NCI-H446 (cell line): ENCODE measurements at places on chromosomes 12 and 14.
A peak's percentile ranks its signal among the peaks of the same experiment; 100 is the strongest.

DNA sequence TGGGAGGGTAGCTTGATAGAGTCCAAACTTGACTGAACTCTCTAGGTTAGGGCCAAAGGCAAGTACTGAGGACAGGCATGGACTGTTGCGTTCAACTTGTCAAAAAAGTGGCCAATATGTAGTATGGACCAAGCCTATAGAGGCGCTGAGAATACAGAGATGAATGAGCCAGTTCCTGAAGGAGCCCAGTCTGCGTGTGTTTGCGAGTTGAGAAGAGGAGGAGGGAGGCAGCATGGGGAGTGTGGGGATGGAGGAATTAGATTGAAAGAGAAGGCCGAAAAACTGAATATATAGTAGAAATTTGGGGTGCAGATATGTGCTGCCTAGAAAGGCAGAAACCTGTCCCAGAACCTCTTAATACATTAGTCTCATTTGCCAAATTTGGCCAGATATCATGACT is 412.4 kb downstream of the PCNX1 start:
- no peak for DNase-seq

GRCh38 chr14:106831322-106831720 is 1304.9 kb downstream of the TMEM121 start:
- DNase-seq, result no peak

DNA sequence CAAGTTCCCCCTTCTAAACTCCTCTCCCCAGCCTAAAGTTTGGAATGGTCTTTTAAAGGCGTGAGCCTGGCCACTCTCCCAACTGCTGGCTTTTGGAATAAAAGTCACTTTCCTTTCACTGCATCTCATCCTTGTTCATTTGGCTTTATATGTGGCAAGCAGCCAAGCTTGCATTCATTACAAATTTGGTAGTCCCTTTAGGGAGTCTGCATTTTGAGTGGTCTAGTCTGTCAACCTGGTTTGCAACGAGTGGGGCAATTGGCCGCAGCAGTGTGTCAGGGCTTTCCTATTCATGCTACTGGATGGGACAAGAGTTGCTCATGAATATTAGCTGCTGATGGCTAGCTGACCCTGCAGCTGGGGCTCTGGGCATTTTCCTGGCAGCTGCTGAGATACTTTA is 57.0 kb downstream of the CATSPERB start:
- no peak for DNase-seq

DNA sequence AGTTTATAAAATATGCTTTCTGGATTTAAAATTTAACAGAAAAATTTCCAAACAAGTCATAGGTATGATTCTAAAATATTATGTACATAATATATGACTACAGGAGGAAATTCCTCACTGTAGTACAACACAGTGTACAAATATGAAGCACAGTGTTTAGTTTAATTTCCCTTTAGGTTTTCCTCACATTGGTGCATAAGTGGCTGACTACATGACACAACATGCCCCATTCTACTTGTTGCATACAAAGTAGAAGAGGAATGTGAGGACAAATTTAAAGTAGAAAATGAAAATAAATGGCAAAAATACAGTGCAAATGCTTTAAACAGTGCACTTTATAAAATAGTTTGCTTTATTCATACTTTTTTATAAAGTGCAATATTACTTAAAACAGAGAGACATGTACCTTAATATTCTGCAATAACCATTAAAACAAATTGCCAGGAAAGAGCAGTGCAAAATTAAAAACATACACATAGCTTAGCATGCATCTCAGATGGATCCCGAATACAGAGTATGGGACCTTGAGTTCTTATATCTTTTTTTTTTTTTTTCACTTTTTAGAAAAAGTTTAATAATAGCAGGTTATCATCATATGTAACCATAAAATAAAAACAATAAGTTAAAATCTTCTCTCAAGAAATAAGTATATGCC is 54.8 kb upstream of the TTC7B start:
- DNase-seq, result no peak

- DNase-seq, result no peak
These were observed 442.0 kb downstream of the BTG1 start for GRCh38 chr12:91703491-91704283.

DNA sequence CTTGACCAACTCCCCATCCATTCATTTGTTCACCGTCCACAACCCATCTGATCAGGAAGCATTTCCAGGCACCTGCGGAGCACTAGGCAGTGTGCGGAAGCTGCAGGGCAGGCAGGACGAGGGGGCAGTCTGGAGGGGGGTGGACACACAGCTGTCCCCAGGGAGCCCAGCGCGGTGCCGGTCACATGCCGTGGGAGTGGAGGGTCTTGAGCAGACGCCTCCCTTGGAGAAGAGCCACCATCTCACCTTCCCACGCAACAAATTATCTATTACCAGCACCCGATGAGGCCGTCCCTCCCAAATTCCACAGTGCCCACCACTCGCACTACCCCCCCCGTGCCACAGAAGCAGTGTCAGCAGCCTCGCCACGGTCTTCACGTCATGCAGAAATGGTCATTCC is 10.8 kb downstream of the DLK1 start:
- no peak for DNase-seq

DNA sequence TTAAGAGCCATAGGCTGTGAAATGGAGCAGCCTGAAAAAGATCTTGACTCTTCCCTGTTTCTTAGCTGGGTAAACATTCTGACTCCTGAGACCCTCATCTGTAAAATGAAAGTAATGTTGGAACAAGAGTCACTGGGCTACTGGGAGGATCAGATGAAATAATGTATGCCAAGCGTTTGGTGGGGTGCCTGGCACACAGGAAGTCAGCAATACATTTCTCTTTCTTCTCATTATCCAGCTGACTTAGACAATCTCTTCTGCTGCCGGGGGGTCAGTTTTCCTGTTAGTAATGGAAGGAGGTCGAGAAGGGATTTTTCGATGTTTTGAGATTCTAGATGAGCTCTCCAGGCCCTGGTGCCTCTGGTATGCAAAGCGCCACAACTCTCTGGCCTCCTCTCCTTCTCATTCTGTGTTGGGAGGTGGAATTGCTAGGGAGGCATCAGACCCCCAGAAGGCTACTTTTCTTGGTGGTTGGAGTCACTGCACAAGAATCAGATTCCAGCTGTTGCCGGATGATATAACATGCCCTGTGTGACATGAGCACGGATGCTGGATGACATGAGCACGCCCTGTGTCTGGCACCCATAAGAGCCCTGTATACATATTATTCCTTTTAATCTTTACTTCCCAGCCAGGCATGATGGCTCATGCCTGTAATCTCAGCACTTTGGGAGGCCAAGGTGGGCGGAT is 4.3 kb downstream of the OASL start:
- no peak for DNase-seq

- no peak for DNase-seq
These were observed 102.3 kb downstream of the SLC25A47 start for GRCh38 chr14:100425429-100425827.

GRCh38 chr12:9636851-9637206 is 29.1 kb upstream of the KLRB1 start:
- no peak for DNase-seq

DNA sequence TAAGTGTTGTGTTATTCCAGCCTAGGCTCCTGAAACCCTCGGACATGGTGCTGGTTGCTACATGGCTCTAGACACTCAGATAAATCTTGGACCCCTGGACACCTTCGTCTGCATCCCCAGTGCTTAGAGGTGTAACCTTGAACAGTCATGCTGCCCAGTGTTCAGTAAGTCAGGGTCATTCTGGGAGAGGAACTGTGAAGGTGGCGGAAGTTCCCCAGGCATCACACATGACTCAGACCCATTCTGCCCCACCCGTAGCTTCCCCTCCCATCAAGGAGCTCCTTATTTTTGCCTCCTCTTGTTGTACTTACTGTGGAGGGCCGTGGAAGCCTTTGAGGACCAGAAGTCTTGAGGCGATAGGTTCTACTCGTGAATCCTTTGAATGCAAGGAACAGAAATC is 18.1 kb upstream of the SSPN start:
- no peak for DNase-seq

GRCh38 chr14:100278702-100279101 is 27.5 kb downstream of the SLC25A29 start:
- no peak for DNase-seq

GRCh38 chr14:64788706-64789105 is 84.5 kb downstream of the PLEKHG3 start:
- DNase-seq, result peak; percentile 81
